ENCODE measurements at places on chromosomes 1 and 21.

GRCh38 chr1:199639453-199639852, 388.1 kb upstream of the NR5A2 start:
- DNase-seq, result no peak

DNA sequence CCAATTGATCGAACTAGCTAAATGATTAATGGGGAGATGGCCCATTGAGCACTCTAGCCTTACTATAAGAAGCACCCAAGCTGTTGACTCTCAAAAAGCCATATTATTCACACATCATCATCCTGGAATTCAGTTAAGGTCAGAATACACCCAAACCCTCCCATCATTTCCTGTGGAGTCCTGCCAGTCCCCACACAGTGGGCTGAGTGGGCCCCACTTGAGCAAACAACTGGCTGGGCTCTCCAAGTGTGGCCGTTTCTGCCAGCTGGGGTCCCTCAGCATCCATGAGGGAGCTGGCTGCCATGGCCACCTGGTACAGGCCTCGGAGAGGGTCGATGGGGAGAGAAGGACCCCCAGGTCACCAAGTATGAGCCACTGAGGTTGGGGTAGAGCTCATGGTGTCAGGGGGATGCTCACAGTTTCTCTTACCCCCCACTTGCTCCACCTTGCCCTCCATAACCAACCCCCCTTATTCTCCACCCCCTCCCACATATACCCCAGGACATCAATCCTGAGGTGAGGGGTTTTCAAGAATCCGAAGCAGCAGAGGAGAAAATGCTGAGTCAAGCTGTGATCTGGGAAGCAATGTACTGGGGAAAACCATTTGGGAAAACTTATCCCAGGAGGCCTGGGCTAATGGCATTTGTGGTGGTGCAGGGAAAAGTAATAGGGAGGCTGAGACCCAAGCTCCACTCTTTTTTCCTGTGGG, 60.3 kb downstream of the UBE2T start:
- no peak for DNase-seq

DNA sequence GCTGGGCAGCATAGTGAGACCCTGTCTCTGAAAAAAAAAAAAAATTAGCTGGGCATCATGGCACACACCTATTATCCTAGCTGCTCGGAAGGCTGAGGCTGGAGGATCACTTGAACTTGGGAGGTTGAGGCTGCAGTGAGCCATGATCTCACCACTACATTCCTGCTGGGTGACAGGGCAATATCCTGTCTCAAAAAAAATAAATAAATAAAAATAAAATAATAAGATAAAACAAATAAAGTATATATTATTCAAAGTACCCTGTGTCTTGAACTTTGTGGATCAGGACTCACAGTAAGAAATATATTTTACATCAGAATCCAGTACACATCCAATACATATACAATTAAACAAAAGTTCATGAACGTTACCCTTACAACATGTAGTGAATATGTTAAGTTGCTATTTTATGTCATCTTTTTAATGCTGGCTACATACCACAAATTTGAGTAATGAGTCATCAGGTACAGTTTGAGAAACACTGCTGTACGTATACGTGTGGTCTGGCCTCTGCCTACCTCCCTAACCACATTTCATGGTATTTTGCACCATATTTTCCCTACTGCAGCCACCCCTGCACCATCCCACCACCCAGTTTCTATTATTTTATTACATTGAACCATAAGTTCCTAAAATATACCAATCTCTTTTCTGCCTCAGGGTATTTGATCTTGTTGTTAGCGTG, 4.4 kb downstream of the NME7 start:
- DNase-seq, result no peak

DNA sequence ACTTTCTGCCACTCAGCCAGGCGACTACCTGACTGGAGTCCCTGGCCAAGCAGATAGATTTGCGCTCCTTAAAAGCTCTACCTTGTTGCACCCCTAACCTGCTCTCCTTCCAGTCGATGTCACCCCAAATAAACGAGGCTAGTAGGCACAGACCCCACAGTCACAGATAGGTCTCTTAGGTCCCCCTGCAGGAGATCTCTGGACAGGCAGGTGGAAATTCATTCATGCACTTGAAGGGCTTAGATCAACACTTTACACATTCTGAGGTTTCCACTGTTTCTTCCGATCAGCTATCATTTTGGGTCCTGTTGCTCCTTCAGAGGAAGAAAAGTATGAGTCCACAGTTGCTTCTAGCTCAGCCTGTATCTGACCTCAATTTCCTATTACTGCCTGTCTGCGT, 272.6 kb upstream of the FMN2 start:
- DNase-seq, result no peak

GRCh38 chr1:171748651-171749050, 6.8 kb upstream of the VAMP4 start:
- no peak for DNase-seq

GRCh38 chr21:17501107-17502006, 11.5 kb upstream of the CXADR start:
- no peak for DNase-seq

DNA sequence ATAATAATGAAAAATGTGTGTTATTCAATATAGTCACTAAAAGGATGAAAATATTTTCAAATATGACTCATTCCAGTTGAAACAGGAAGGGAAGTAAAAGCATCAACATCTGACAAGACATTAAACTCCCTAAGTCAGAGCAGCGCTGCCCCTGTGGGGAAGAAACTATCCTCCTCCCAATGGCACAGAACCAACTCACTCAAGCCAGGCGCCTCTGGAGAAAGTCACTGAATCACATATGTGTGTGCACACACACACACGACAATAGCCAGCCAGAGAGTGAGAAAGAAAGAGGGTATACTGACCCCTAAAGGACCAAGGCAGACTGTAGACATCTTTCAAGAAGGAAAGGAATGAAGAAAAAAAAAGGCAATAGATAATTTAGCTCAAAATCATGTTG, 126.9 kb downstream of the SETD4 start:
- DNase-seq, result no peak

DNA sequence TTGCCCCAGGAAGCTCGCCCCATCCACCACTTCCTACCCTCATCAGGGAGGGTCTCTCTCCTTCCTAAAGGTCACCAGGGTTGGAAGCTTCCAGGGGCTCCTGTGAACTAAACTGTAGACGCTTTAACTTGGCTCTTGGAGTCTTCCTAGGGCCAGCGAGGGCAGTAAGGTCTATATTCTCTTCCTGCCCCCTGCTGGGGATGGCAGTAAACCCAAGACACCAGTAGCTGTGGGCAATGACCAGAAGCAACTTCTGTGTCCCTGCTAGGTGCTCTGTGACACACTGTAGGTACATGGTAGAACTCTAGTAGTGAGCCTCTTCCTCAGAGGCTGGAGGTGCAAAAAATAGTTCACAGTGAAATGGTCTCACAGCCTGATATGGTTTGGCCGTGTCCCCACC, 30.0 kb downstream of the KCND3 start:
- DNase-seq, result no peak

DNA sequence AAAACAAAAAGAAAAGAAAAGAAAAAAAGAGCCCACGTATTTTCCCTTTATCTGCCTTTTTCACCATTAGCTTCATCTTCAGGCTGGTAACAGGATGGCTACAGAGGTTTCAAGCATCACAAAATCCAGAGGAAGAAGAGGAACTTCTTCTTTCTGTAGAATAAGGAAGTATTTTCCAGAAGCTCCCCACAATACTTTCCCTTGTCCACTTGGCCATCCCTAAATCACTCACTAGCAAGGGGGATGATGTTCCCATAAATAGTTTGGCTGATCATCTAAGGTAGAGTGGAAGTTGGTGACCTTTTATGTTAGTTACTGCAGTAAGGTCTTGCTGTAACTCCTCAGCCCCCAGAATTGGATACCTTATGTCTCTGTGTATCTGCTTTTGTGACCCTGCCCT, 45.1 kb upstream of the RNF11 start:
- no peak for DNase-seq

- DNase-seq, result peak; percentile 36
These were observed 177.9 kb downstream of the HFM1 start for GRCh38 chr1:91226741-91227140.

GRCh38 chr1:162984699-162985098, 84.5 kb upstream of the RGS4 start:
- no peak for DNase-seq

DNA sequence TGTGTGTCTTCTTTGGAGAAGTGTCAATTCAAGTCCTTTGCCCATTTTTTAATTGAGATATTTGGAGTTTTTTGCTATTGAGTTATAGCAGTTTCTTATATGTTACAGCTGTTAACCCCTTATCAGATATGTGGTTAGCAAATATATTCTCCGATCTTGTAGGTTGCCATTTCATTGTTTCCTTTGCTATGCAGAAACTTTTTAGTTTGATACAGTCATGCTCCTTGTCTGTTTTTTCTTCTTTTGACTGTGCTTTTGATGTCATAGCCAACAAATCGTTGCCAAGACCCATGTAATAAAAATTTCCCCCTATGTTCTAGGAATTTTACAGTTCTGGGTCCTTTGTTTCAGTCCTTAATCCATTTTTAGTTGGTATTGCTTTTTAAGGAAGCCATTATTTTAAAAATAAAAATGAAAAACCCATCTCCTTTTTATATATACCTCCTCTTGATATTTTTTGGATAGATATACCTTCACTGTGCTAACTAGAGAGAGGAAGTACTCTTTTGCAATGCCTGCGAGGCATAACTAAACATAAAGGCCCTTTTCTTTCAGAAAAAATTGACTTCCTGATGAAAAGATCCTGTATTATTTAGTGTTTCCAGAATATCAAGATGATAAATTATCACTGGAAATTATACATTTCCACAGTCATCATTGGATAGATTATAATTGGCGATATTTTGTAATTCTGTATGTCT, 127.8 kb downstream of the HS2ST1 start:
- DNase-seq, result no peak

DNA sequence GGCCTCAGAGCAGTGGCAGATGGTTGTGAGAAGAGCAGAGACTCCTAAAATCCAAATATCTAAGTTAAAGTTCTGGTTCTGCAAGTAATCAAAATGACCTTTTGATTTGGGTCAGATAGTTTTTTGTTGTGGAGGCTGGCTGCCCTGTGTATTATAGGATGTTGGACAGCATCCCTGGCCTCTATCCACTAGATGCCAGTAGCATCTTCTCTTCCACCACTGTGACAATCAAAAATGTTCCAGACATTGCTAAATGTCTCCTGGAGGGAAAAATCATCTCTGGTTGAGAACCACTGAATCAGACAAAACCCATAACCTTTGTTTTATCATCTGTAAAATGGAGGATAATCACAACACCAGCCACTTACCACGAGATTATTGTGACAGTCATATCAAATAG, 5.9 kb upstream of the DPT start:
- DNase-seq, result no peak

DNA sequence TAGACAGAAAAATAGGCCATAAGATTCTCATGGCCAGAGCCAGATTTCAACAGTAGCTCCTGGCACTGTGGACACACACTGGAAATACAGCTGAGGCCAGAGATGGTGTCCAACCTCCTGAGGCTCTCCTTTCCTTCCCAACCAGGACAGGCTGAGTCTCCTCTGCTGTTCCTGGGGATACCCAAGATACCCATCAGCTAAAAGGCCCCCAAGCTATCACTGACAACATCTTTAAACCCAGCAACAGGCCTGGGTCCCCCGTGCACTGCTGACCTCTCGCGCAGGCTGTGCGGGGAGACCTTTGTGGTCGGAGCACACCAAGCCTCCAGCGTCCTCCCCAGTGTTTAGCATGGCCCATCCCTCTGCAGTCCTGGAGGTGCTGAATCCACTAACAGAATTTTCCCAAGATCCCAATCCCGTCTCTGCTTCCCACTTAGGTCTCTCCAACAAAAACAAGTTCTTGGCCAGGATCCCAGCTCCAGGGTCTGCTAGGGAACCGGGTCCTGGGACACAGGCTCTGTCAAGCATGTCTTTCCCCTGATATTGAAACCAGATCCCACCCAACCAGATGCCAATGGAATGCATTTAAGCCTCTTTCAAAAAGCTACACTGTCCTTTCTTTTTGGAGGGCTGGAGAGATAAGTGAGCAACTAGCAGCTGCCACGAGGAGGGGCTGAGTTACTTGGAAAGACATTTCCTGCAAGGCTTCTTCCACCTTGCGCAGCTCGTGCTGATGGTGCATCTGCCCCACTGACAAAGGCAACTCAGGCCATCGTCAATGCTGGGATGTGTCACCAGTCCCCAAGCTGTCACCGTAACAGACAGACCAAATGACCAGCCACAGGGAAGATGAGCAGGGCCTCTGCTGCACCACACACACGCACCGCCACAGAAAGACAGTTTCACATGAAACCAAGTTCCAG, 73.2 kb downstream of the BCAR3 start:
- peak; percentile 83 for DNase-seq

DNA sequence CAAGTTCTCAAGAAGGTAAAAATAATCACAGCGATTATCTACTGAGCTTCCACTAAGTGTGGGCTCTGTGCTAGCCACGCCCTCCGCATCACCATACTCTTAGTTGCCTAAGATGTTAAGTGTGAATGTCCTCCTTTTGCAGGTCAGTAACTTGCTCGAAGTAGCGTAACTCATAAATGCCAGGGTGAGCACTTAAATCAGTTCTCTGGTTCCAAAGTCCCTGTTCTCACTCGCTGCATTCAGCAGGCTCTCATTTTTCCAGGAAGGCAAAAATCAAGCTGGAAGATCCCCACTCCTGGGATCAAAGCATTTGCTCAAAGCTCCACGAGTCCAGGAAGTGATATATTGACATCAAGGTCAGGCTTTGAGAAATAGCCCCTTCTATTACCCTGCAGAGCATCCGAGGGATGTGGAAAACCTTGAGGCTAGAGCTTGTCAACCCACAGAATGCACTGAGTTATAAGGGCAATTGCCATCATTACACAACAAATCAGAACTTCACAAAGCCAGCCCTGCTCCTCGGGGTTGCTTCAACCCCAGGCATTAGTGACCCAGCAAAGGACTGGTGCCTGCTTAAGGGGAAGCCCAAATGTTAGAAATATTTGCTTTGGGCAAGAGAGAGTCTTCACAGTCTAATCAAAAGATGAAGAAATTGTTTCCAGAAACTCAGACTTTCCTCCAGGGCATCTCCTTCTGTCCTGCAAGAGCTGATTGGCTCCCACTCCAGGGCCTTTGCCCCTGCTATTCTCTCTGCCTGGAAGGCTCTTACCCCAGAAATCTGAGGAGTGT, 19.5 kb downstream of the SLC30A1 start:
- DNase-seq, result no peak

DNA sequence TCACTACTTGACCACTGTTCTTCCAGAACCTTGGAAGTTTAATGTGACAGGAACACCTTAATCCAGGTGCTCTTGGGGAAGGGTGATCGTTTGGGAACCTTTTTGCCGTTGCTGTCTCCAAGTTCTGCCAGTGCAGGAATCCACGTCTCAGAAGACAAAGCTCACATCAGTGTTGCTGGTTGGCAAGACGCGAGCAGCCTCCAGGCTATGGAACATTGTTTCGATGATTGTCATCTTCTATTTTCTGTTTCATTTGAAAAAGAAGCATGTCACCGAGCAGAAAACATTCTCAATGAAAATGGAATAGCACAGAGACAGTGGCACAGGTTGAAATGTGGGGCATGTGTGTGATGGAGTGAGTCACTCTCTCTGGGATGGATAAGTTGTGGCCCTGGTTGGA, 11.7 kb downstream of the STUM start:
- DNase-seq, result no peak

GRCh38 chr1:168125051-168125450, 11.7 kb downstream of the GPR161 start:
- no peak for DNase-seq

GRCh38 chr1:212291505-212292134, 6.4 kb downstream of the PPP2R5A start:
- no peak for DNase-seq

GRCh38 chr1:246302251-246302625, 204.8 kb downstream of the SMYD3 start:
- no peak for DNase-seq

GRCh38 chr1:1627261-1627828, 4.6 kb upstream of the MMP23B start:
- DNase-seq, result peak; percentile 32

GRCh38 chr1:200856716-200857357, 15.9 kb upstream of the GPR25 start:
- DNase-seq, result no peak

All from ELF-1 (cell line).